H1 (cell line): ENCODE measurements at places on chromosomes 1 and 21. TPM values are rescaled to one million over a fixed set of nuclear protein-coding genes. Genes with fewer than 3 reads are reported as not detected.

Gene GPR37L1
- 0.08 and 0.13 TPM in 2 replicates for total RNA-seq

DNA sequence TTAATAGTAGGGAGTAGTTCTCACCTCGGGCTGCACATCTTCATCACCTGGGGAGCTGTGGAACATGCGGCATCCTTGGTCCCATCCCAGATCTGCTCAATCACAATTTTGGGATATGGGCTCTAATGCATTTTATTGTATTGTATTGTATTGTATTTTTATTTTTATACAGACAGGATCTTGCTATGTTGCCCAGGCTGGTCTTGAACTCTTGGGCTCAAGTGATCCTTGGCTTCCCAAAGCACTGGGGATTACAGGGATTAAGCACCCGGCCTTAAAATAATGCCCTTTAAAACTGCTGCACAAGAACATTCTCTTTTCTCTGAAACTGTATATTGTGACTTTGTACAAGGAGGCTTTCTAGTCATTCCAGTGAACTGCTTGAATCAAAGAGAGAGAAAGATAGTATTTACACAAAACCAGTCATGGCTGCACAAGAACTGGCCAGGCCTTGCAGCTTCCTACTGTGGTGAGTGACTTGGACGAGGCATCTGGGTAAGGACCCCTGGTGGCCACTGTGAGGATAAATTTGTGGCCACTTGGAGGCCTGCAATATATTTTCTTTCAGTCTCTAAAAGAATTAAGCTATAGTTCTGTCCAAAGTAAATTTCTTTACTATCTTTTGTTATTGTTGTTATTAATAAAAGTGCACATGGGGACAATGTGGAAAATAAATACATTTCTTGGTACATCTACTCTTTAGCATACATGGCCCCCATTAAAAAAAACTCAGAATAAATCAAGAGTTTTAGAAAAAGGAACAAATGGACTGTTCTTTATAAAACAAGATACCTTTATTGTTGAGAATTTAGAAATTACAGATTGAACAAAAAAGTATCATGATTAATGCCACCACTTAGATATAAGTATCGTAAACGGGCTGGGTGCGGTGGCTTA, 48.0 kb downstream of the TBCE start:
- DNase-seq, result peak; percentile 62

Gene TFF2
- total RNA-seq, result not detected in 2 replicates

DNA sequence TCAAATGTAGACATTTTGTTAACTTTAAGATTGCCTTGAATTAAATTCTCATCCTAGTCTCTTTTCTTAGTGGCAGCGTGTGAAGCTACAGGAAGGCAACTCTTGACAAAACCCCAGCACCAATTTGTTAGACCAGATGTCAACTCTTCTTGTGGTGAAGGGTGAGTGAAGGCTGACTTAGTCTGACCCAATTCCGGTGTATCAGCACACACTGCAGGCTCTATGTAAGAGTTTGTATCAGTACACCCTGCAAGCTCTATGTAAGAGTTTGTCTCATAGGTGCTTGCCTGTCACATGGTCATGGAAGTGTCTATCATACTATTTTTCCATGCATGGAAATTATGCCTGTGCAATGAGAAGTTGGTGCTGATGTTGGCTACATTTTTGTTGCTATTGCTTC, 16.8 kb downstream of the CR2 start:
- DNase-seq, result no peak

GRCh38 chr1:100834777-100835660, 59.6 kb downstream of the EXTL2 start:
- DNase-seq, result no peak

DNA sequence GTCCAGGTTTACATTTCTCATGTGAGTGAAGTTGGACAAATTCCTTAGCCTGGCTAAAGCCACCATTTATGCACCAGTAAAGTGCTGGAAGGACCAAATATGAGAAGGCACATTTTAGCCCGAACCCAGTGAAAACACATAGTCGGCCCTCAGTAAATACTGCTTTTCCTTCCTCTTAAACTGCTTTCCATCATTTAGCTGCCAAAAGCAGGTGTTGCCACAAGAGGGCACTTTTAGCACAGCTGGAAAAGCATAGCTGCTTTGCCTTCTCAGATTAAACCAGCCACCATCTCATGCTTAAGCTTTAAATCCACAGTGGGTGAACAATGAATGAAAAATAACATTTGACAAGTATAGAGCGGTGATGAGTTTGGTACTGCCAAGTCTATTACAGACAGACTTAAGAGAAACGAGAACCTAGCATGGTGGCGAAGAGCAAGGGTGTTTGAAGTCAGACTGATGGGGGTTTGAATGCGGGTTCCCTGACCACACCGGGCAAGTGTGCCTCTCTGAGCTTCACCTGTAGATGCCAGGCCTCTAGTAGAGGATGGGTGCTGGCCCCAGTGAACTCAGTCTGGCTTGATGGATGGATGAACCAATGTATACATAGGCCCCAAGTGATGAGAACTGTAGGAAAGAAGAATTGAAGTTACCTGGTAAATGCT, 57.8 kb downstream of the SLC35D1 start:
- peak; percentile 58 for DNase-seq

Gene CYP4Z1
- total RNA-seq, result not detected in 2 replicates

DNA sequence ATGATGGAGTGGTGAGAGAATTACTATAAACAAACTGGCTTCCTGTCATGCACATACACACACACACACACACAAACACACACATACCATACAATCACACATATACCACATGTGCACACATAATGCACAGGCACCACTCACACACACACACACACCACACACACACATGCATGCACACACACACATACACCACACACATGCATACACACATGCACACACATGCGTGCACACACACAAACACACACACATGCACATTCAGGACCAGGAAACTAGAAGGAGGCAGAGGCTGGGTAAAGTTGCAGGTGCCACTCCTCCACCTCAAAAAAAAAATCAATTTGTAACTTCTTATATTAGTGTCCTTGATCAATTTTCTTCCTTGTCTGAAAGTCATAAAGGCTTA, 153.0 kb downstream of the ASTN1 start:
- DNase-seq, result no peak

DNA sequence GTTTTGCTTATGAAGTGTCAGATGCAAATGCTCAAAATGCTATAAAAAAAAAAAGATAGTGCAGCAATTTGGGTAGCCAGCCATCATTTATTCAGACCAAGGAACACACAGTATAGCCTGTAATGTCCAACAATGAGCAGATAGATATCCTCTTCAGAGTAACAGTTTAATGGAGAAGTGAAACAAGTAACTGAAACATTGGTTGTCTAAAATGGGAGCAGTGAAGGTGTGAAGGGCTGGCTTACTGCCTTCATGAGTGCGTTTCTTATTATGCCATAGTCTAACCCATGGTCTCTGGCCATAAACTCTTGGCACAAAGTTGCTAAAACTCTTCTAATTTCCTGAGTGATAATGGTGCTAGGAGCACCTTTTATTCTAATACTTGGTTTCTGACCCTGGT, 11.4 kb downstream of the RGS5 start:
- no peak for DNase-seq

Gene LRRC53
- total RNA-seq, result not detected in 2 replicates

DNA sequence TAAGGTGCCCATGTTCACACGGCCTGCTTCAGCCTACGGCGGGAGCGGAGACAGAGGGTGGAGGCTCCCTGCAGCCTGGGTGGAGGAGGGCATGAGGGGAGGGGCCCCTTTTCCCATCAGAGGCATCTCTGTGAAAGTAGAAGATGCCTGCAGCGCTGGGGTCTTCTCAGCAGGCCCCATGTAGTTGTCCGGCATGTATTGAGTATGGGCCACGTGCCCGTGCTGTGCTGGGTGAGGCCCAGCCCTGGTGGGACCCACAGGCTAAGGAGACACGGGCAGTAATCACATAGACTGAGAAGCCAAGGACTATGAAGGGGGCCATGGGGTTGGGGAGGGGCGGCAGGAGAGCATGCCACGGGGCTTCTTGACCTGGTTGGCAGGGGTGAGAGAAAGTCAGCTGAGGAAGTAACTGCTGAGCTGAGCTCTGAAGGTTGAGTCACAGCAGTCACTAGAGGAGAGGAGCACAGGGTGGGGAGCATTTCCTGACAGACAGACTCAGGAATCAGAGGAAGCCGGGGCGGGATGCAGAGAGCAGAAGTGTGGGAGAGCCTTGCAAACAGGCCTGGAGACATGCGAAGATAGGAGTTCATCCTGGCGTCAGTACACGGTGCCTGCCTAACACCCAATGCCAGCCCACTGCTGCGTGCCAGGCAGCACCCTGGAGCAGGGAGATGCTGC, 21.6 kb downstream of the PSEN2 start:
- DNase-seq, result no peak
